ENCODE measurements at places on chromosomes 11 and 22. TPM values are rescaled to one million over a fixed set of nuclear protein-coding genes. Genes with fewer than 3 reads are reported as not detected.

GRCh38 chr11:122440811-122441665, 214.5 kb upstream of the UBASH3B start:
- DNase-seq, result peak; percentile 64

DNA sequence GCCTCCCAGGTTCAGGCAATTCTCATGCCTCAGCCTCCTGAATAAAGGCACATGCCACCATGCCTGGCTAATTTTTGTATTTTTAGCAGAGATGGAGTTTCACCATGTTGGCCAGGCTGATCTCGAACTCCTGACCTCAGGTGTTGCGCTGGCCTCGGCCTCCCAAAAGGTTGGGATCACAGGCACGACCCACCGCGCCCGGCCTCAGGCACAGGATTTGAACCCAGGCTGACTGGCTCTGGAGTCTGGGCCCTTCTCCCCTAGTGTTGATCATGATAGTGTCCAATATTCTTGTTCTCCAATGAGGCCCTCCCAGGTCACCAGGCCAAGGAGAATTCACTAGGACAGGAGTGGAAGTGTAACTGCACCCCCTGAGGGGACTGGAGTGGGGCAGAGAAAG, 401.9 kb downstream of the LARGE1 start:
- no peak for DNase-seq

DNA sequence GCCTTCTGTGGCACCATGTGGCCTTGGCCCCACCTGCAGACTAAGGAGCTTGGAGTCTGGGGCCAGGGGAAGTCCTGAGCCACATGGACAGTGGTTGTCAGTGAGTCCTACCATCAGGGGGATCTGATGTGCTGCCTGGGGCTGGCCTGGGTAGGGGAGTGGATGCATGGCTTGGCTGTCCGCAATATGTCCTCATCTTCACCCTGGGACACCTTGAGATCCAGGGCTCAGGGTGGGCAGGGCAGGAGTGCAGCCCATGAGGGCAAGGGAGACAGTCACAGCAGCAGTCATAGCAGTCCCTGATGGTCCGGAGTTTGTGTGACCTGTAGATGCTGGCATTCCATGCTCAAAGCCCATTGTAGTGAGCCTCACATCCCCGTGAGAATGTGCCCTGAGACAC, 256.8 kb upstream of the B3GAT1 start:
- no peak for DNase-seq

DNA sequence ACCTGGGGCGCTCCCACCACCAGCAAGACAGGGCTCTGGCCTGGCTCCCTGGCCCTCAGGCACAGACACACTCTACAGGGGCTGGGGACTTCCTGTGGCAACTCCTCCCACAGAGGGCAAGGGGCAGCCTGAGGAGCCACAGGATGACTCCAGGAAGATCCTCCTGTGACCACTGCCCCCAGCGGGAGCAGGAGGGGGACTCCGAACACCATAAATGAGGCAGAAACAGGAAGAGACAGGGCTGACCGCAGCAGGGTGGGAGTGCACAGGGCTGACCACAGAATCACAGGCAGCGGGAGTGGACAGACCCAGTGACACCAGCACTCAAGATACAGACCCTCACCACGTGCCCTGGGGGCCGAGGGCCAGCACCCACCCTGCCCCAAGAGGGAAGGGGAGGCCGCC, 10.8 kb downstream of the ARAP1 start:
- DNase-seq, result peak; percentile 62

- no peak for DNase-seq
These were observed 17.3 kb upstream of the OSBPL5 start for GRCh38 chr11:3182462-3182852.

DNA sequence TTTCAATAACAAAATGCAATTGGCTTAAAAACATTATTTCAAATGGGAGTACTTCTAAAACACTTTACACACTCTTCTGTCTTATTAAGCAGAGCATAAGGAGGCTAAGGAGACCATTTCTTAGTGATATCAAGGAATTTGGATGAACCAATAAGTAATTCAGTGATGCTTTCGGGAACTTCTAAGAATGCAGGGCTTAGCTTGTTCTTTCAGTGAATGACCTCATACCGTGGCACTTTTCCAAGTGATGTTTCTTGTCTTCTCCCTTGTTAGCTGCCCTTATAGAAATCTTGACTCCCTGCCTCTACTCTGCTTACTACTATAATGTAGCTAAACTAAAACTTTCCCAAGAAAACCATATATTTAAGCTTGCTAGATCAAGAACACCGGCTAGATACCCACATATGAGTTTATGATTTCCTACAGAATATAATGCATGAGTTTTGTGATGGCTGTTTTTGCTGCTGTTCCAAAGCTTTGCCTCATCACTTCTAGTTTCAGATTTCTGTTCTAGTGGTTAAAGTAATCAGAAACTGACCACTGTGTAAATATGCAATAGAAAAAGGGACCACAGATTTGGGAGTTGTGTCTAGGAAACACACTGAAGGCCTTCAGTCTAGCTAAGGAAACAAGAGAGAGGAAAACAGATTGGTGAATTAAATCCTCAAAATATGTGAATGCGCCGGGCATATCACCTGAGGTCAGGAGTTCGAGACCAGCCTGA, 37.5 kb upstream of the STK33 start:
- DNase-seq, result no peak

The KIF18A gene
- total RNA-seq, result 25.9 TPM

Measured in H9 (cell line).